ENCODE measurements at places on chromosomes 11 and 22. TPM values are rescaled to one million over a fixed set of nuclear protein-coding genes. Genes with fewer than 3 reads are reported as not detected.

DNA sequence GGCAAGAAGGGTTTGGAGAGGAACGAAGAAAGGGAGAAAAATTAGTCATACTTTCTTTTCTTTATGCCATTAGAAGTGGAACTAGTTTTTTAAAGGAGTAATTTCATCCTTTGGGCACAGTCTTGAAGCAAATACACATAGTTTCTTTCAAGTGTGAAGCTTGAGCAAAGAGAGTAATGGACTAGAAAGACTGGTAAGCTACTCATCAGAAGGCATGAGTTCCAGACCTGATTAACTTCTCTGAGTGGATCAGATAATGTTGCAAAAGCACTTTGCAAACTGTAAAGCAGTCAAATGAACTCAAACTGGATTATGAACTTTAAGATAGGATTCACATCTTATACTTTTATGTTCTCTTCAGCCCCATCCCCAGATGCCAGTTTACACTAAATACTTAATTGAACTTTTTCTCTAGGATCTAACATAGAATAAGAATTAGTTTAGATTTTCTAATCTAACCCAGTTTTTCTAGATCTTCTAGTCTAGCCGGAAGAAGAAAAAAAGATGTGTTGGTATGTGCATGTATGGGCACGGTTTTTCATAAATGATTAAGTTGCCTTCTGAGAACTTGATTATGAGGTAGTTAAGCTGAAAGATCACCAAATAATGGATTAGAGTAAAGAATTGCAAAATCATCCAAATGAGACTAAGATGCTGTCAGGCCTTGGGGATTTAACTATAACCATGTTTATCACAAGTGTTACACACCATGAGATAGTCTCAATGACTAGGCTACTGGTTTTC, 2.5 kb downstream of the DDIAS start:
- no peak for DNase-seq

GRCh38 chr11:42625757-42626665, 685.8 kb upstream of the API5 start:
- DNase-seq: no peak

GRCh38 chr11:133797554-133797953, 47.8 kb downstream of the SPATA19 start:
- no peak for DNase-seq

The CHRM1 gene
- total RNA-seq: not detected

The TTLL1 gene
- total RNA-seq: 5.2 TPM

GRCh38 chr11:117790279-117790678, 6.7 kb downstream of the DSCAML1 start:
- no peak for DNase-seq

DNA sequence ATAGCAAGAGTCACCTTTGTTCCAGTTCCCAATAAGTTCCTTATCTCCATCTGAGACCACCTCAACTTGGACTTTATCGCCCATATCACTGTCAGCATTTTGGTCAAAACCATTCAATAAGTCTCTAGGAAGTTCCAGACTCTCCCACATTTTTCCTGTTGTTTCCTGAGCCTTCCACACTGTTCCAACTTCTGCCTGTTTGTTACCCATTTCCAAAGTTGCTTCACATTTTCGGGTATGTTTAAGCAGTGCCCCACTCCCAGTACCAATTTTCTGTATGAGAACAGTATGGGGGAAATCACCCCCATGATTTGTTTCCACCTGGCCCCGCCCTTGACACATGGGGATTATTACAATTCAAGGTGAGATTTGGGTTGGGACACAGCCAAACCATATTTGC, 26.7 kb downstream of the BCL2L13 start:
- no peak for DNase-seq

DNA sequence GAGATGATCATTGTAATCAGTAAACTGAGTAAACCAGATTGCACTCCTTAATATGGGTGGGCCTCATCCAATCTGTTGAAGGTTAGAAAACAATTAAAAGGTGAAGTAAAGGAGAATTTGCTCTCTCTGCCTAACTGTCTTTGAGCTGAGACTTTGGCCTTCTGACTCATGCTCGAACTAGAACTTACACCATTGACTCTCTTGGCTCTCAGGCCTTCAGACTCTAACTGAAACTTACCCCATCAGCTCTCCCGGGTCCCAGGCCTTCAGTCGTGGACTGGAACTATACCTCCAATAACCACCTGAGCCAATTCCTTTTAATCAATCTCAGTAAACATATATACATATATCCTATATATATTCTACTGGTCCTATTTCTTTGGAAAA, 34.0 kb downstream of the LGR4 start:
- no peak for DNase-seq

The HEPHL1 gene
- total RNA-seq: not detected

GRCh38 chr22:29744902-29745301, 21.9 kb downstream of the ZMAT5 start:
- no peak for DNase-seq

DNA sequence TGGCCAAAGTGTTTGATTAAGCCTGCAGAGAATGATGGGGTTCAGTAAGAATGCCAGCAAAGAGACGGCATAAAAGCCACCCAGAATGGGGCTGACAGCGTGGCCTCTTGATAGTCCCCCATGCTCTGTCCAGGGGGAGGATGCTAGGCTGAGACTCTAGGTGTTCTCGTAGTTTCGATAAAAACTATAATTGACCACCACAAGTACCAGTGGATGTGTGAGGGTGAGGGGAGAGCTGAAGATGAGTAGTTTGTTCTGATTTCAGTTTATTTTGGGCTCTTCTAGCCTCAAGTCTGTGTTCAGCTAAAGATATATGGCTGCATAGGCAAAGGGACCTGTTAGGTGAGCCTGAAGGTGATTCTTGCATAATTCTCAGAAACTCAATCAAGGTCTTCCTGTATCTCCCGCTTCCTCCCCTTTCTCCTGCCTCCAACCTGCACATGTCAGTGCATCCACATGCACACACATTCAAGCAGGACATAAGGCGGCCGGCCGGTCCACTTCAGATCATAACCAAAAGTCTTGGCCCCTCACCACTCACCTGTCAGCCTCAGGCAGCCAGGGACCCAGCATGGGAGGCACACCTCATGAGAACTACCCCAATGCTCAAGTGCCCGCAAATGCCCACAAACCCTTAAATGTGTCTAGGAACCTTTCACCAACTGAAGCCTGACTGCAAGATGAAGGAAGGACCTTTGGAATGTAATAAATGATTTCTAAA, 31.2 kb downstream of the FLI1 start:
- DNase-seq: no peak

GRCh38 chr11:95451682-95452081, 220.7 kb upstream of the SESN3 start:
- no peak for DNase-seq

DNA sequence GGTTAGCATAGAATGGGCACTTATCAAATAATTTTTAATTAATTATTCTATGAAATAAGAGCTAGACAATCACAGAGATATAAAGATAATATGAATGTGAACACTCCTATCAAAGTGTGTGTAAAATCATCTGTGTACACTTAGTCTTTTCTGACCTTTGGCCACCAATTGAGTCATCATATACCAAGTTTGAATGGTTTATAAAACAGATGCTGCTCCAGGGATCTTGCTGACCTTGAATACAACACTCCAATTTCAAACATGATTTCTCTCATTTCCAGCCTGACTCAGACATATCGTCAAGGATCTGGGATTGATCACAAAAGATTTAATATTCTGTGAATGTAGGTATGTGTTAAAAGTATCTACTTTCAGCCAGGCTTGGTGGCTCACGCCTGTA, 2.9 kb upstream of the OR51V1 start:
- no peak for DNase-seq

- DNase-seq: no peak
Observed at GRCh38 chr11:69540118-69541000, 58.9 kb downstream of the LINC01488 start.

DNA sequence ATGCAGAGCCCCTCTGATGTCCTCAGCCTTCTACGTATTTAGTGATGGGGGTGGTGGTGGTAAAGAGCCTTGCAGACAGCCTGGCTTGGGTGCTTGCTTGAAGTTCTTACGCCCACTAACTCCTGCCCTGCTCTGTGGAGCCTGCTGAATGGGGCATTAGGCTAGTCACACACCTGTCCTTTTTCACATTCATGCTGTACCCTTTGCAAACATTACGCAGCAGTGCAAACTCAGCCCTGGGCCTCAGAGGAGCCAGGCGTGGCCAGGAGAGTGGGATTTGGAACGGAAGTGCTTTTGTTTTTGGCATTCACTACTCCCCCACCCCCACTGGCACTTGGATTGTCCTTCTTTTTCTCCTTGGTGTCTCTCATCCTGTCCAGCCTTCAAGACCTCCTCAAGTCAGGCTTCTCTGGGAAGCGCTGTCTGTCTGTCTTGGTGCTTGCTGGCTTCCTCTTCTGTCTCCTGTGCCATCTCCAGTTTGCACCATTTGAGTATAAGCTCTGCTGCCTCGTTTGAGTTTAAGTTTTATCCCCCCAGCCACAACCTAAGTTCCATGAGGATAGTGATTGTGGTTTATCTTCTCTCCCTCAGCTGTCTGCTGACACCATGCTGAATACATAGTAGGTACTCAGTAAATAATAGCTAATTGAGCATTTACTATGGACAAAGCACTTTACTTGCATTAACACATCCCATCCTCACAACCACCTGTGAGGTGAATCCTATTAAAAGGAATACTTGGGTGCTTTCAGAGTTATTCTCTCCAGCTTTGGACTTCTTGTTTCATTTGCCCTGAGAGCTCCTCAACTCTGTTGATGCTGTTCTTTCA, 26.7 kb downstream of the ZBTB16 start:
- DNase-seq: no peak

GRCh38 chr11:80520507-80520887, 1079.7 kb upstream of the TENM4 start:
- no peak for DNase-seq
